Endothelial cell of umbilical vein (primary cell): ENCODE measurements at places on chromosomes 13 and 19. TPM values are rescaled to one million over a fixed set of nuclear protein-coding genes. Genes with fewer than 3 reads are reported as not detected.

NKPD1 gene
- 0.04 and 0.05 TPM in 2 replicates for polyA plus RNA-seq

C5AR1 gene
- polyA plus RNA-seq, result 0.11 and 0.16 TPM in 2 replicates

EFNB2 gene
- polyA plus RNA-seq, result 42.0 and 50.4 TPM in 2 replicates

RASGRP4 gene
- not detected in 2 replicates for polyA plus RNA-seq

KLK2 gene
- not detected in 2 replicates for polyA plus RNA-seq

KCNRG gene
- polyA plus RNA-seq, result 1.2 and 1.3 TPM in 2 replicates

MISP gene
- polyA plus RNA-seq, result not detected in 2 replicates

TRAPPC5 gene
- polyA plus RNA-seq, result 114 and 212 TPM in 2 replicates

FBXW9 gene
- polyA plus RNA-seq, result 19.3 and 26.4 TPM in 2 replicates

DNA sequence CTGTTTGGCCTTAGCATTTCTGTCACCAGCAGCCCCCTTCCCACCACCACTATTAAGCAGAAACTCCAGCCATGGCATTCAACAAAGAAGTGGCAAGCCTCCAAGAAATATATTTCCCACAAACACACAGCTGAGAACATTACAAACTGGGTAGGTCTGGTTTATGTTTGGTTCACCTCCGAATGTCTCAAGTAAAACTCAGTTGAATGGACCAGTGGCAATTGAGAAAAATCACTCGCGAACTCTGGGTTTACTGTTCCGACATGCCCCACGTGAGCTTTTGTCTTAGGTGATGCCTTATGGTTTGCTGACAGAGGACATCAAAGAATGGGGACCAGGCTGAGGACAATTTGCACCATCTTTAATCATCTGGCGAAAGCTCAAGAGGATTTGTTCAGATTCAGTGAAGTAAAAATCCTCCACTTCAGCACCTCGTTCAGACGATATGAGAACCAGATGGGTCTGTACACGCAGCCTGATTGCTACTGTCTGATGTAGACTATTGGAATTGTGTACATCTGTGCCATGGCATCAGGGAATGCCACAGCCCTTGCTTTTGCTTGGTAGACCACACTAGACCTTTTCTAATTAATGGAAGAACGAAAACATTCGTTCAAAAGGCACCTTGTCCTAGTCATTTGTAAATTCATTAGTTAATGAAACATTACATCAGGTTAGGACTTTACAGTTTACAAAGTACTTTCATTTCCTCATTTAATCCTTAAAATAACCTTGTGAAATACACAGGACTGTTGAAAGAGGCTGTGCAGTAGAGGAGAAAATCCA lies 59.4 kb downstream of the SLC10A2 start:
- DNase-seq, result no peak

DNA sequence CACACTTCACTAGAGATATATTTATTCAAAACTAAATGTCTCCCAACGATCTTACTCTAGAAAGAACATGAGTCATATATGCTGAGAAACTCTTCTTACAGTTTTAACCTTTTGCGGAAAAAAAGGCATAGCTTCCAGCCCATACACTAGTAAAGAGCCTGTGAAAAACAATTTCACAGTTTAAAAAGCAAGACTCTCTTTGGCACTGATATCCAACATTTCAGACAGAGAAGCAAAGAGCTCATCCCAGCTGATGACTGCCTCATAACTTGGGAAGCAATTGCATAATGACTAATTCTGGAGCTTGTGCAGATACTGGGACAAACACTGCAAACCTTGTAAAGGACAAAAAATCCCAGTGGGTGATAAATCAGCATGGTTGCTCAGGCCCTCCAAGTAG lies 88.0 kb downstream of the ENOX1 start:
- DNase-seq, result no peak

DNA sequence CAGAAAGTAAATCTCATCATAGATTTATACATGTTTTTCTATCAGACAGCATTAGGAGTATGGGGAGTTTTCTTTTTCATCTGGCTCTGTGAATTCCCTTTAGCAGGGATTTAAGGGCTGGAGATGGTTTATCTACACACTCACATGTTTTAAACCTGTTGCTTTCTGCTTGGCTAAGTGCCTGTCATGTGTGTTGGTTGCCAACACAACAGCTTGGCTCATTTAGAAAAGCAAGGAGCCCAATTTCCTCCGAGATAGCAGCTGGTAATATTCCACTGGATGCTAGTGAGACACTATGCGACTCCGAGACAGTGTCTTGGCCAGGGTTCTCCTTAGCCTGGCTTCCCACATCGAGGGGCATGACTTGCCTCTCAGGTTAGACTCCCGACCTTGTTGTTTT lies 83.3 kb downstream of the KLF5 start:
- peak; percentile 5 for DNase-seq

GRCh38 chr19:17751103-17751911 lies at the start of gene FCHO1:
Gene FCHO1, plus strand, starts transcription at chr19:17751477. Its CDS starts 3,688 bp downstream, at chr19:17755165.
- no peak for DNase-seq

- DNase-seq, result no peak
Observed at GRCh38 chr19:1076951-1077350, 10.0 kb downstream of the ARHGAP45 start.

- DNase-seq, result no peak
Observed at GRCh38 chr13:81116461-81117282, 775.7 kb upstream of the SPRY2 start.

DNA sequence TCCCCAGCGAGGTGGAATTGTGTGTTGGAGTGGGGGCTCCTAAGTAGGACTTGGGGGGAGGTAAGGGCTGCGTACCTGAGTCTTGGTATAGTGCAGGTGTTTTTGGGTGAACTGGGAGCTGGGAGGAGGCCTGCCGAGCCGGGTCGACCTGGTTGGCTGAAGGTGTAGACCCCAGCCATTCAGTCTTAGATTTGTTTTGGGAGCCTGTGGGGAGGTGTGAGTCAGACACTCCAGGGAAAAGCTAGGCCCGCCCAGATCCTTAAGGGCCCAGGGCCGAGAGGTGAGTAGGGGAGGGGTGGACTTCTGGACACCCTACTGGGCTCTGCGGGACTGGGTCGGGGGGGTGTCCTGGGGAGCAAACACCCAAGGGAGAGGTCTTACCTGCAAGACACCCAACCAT lies 935 bp downstream of the CRB3 start:
- DNase-seq, result no peak

- no peak for DNase-seq
Observed at GRCh38 chr13:86383561-86383960, 584.3 kb upstream of the SLITRK6 start.

DNA sequence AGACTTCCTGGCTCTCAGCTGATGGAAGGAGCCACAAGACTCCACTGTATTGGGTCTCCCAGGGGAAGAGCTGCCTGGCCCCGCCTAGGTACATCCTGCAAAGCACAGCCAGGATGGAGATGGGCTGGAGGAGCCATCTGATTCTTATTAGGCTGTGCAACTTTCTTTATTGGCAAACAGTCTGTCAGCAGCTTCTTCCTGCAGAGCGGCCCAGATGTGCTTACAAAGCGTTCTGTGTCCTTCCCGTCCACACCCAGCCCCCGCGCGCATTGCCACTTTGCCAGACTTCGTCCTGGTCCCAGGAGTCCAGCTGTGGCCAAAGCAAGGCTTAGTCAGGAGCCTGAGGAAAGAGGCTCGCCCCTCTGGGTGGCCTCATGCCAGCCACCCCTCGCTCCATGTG lies 409.3 kb downstream of the ZNF536 start:
- no peak for DNase-seq

DNA sequence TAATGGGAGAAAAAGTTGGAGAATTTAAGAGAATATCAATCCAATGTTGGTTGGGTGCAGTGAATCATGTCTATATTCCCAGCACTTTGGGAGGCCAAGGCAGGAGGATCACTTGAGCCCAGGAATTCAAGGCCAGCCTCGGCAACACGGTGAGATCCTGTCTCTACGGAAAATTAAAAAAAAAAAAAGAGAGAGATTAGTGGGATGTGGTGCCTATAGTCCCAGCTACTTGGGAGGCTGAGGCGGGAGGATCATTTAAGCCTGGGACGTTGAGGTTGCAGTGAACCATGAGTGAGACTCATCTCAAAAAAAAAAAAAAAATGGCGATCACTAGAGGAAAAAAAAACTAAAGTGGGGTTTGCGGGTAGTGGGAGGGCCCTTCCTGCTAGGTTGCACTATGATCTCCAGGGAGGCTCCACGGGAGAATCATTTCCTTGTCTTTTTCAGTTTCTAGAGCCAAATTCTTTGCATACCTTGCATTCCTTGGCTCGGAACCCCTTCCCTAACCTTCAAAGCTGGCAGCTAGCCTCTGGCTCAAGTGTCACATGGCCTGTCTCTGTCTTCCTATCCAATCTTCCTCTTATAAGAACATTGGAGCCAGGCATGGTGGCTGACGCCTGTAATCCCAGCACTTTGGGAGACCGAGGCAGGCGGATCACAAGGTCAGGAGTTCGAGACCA lies 5.8 kb upstream of the ERCC2 start:
- peak; percentile 85 for DNase-seq

DNA sequence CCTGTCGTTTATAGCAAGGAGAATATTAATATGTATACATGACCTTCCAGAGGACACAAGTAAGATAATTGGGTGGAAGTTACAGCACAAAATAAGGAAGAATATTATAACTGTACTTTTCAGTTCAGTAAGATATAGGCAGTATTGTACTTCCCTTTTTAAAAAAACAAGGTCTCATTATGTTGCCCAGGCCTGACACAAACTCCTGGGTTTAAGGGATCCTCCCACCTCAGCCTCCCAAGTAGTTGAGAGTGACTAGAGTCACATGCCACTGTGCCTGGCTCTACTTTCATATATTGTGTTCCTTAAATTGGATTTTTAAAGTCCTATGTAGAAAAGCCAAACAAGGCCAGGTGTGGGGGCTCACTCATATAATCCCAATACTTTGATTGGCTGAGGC lies 19.5 kb upstream of the MAB21L1 start:
- DNase-seq, result no peak

- DNase-seq, result no peak
Observed at GRCh38 chr19:14114854-14115253, 2.7 kb downstream of the PRKACA start.

GRCh38 chr19:49692147-49692506 lies 1.2 kb downstream of the CPT1C start:
- DNase-seq, result no peak

GRCh38 chr13:73138638-73139491 lies 80.1 kb downstream of the KLF5 start:
- no peak for DNase-seq

DNA sequence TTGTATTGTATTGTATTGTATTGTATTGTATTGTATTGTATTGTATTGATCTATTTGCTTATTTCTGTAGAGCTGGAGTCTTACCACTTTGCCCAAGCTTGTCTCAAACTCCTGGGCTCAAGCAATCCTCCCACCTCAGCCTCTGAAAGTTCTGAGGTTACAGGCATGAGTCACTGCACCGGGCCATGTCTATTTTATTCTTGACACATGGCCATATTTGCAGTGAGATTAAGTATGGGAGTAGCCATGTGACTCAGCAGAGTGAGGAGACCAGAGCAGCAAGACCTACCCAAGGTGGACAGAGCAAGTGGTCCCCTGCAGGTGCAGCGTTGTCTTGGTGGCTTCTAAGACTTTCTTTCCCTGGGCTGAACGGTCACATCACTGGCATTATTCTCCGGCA lies 49.1 kb upstream of the UBAC2 start:
- no peak for DNase-seq

GRCh38 chr13:79090552-79091124 lies 315.4 kb downstream of the RBM26 start:
- no peak for DNase-seq

DNA sequence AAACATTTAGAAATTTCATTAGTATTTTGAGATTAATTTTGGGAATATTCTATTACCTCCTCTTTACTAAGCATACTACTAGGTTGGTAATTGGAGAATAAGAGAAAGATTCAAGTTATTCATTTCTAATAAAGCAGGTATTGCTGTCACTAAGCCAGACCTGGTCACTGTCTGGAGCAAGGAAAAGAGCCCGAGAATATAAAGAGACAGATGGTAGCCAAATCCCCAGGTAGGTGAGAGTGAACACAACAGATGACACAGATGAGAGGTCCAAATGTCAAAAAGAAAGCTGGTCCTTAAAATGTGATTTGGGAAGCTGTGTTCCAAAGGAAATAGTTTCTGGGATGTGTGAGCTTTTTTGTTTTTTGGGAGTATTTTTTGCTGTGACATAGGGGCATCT lies 128.6 kb downstream of the ZNF100 start:
- no peak for DNase-seq

- DNase-seq, result peak; percentile 96
Observed at GRCh38 chr19:48872884-48873475, 759 bp downstream of the PPP1R15A start.

DNA sequence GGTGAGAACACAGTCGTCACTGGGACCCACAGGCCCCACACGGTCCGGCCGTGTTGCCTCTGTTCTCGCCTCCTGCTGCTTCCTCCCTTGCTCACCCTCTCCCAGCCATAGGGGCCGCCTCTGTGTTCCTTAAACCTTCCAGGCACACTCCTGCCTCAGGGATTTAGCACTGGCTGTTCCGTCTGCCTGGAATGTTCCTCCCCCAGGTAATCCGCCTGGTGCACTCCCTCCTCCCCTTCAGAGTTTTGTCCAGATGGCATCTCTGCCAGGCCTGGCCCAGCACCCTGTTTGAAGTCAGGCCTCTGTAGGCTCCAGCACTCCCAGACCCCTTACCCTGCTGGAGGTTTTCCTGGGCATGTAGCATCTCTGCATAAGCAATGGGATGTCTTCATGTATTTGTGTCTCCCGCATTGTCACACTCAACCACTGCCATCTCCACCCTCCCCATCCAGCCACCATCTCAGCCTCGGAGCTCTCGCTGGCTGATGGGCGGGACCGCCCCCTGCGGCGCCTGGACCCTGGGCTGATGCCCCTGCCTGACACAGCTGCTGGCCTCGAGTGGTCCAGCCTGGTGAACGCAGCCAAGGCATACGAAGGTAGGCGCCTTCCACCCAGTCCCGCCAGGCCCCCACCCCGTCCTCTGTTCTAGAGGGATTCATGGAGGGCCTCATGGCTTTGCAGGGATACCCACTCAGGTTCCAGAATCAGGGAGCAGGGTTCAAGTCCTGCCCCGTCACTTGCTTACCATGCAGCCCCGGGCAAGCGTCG lies 25.9 kb downstream of the DPF1 start:
- DNase-seq, result no peak

DNA sequence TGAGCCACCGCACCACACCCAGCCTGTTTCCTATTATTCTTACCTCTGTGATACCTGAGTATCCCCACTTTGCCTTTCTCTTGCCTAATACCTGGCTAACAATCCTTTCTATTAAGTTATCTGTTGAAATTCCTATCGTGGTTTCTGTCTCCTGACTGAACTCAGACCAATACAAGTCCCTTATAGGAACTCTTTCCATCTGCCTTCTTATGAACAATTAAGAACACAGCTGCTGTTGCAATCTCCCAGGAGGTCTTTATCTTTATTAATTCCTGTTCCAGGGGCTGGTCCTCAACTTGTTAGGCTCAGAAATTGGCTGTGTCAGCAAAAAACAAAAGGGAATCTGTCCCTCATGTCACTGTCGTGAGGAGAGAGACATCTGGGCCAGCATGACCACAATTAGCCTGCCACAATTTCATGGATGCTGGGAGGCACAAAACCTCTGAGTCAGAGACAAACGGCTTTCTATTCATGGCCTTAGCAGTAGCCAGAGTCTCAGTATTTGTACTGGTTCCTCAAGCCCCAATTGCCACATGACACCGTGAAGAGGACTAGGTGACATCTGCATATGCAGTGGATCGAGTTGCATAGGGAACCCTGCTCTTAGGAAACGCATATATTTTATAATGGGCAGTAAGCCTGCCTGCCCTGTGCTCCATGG lies 58.2 kb downstream of the NUFIP1 start:
- no peak for DNase-seq

- no peak for DNase-seq
Observed at GRCh38 chr13:49459580-49459979, 15.5 kb downstream of the SETDB2 start.
